HCT116 (cell line): ENCODE measurements at places on chromosomes 12 and 14.

GRCh38 chr12:2691006-2691344 is 103.8 kb upstream of the FKBP4 start:
- no peak for DNase-seq

DNA sequence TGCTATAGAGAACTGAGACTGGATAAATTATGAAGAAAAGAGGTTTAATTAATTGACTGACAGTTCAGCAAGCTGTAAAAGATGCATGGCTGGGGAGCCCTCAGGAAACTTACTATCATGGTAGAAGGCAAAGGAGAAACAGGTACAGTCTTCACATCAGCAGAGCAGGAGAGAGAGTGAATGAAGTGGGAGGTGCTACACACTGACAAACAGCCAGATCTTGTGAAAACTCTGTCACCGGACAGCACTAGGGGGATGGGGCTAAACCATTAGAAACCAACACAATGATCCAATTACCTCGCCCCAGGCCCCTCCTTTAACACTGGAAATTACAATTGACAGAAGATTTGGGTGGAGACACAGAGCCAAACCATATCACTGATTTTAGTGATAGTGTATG is 682.4 kb downstream of the SLC16A7 start:
- no peak for DNase-seq

- DNase-seq, result no peak
These were observed 125.1 kb upstream of the TSPAN8 start for GRCh38 chr12:71282925-71283324.

DNA sequence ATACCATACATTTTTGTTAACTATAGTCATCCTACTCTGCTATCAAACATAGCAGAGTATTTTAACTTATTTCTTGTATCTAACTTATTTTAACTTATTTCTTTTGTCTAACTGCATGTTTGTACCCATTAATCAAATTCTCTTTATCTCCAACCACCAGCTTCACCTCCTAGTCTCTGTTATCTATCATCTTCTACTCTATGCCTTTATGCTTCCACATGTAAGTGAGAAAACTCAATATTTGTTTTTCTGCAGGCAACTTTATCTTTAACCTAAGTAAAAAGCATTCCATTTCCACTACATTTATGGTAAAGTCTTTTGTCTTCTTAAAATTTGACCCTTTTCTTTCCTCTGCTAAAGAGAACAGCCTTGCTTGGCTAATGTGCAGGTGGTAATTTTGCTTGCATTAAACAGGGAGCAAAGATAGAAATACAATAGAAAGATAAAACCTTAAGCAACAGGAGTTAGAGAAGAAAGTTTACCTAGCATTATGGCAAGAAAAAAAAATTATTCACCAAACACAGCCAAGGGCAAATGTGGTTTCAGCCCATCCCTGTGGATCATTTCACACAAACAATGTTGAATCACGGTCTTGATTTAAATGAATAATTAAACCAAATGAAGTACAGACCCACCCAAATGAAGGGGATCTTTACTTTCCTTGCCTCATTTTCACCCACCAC is 110.9 kb upstream of the TSPAN8 start:
- DNase-seq, result no peak

DNA sequence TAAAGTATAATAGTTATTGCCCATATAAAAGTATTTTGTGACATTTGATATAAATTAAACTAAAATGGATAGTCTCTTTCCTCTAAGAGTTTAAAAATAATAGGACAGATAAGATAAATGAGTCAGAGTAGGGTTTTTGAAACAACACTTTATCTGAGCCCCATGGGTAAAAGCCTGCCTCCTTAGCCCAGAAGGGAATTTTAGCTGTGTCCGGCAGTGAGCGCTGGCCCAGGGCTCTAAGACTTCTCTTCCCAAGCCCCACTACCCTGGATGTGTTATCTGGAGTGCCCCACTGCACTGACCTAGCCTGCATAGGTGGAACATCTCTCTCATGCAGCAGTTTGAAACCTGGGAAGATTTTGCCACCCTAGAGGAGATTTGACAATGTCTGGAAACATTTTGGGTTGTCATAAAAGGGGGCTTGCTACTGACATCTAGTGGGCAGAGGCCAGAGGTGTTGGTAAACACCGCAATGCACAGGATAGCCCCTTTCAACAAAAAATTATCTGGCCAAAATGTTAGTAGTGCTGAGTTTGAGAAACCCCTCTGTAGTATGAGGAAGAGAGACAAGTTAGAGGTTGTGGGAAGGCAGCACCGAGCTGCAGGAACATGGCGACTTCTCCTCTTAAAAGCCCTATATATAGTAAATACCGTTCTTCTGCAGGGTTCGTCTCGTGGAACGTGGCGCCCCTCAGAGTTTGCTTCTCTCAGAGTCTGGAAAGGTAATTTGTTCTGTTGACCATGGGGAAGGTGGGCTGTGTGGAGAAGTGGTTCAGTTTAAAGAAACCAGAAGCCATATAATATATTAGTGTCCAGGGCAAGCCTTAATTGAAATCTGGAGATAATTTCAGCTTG is 29.3 kb upstream of the ATF1 start:
- DNase-seq, result peak; percentile 6

GRCh38 chr12:62834971-62835547 is 99.9 kb downstream of the PPM1H start:
- DNase-seq, result peak; percentile 24

DNA sequence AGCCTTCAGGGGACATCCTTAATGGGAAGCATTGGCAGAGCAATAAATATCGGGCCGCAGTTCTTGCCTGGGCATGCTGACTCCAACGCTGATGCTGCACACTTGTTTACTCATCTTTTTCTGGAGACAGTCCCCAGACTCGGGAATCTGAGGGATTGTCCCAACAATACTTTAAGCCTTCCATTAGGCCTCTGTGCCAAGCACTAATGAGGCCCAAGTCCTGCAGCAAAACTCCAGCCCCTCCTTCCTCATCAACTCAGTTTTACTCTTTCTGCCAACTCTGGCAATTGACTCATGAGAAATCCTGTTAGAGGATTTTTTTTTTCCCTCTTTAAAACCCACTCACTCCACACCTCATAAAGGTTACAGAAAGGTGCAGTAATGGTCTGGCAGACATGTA is 233.4 kb upstream of the PELI2 start:
- no peak for DNase-seq

DNA sequence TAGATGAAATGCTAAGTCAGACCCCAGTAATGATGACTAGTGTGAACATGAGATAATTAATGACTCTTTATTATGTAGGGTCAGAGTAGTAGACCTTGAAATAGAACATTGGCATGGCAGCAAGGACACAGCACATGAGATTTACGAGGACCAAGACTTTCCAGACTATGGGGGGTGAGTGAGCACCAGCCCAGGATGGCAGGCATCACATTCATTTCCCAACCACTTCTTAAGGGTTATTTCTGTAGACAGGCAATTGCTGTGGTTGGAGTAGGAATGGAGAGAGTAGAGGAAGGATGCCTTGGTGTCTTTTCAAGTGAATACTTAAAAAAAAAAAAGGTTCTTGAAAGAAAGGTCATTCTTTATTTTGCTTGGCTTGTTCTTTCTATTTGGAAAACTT is 189.4 kb upstream of the DYRK2 start:
- DNase-seq, result no peak

GRCh38 chr12:5620896-5621295 is 189.0 kb downstream of the NTF3 start:
- no peak for DNase-seq

DNA sequence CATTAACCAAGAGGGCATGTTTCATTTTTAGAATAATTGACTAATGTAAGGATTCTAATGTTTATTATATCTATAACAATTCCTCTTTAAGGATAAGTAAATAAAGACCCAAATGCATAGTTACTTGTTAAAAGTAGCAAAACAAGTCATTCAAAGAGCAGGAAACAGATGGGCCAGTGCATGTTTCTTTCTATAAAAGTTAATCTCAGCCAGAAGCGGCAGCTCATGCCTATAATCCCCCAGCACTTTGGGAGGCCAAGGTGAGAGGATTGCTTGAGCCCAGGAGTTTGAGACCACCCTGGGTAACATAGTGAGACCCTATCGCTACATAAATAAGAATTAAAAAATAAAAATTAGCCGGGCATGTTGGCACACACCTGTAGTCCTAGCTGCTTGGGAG is 391.0 kb upstream of the RGS6 start:
- no peak for DNase-seq

- no peak for DNase-seq
These were observed 29.5 kb upstream of the EVL start for GRCh38 chr14:100035700-100036099.

DNA sequence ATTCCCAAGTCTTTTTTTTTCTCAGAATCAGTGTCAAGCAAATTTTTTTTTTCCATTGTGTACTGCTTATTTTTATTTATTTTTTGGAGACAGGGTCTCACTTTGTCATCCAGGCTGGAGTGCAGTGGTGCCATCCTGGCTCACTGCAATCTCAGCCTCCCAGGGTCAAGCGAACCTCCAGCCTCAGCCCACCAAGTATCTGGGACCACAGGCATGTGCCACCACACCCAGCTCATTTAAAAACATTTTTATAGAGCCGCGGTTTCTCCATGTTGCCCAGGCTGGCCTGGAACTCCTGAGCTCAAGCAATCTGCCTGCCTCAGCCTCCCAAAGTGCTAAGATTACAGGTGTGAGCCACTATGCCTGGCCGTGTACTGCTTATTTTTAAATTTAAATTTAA is 68.1 kb downstream of the TBC1D30 start:
- DNase-seq, result no peak

- DNase-seq, result no peak
These were observed 2.4 kb upstream of the COX16 start for GRCh38 chr14:70361893-70362292.

GRCh38 chr14:87199381-87199780 is 793.6 kb downstream of the GALC start:
- DNase-seq, result no peak

DNA sequence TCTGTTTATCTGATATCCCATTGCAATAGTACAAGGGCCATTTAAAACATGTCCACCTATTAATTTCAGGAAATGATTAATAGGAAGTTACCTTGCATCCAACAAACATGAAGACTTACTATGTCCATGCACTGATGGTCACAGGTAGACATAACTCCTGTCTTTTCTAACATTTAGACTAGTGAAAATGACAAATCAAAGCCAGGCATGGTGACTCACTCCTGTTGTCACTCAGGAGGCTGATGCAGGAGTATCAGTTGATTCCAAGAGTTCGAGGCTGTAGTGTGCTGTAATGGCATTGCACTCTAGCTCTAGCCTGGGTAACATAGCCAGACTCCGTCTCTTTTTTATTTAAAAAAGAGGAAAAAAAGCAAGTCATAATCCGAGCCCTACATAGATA is 14.8 kb downstream of the HSP90B1 start:
- DNase-seq, result no peak

DNA sequence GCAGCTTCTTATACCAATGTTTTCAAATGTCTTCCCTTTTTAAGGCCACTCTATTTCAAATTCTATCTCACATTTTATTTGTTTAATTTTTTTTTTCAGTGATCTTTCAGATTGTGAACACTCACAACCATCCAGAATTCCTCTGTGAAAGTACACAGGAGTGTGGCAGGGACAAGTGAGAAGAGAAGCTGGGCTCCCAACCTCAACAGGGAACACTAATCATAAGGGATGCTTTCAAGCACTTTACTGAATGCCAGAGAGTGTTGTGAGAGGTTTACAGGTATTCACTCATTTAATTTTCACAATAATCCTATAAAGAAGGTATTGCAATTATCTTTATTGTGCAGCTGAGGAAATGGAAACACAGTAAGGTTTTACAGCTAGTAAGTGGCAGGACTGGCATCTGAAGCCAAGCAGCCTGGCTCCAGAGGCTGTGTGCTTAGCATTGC is 60.1 kb upstream of the PYGL start:
- no peak for DNase-seq

- peak; percentile 57 for DNase-seq
These were observed 10.3 kb downstream of the ACVR1B start for GRCh38 chr12:51961834-51962233.

- no peak for DNase-seq
These were observed 136.4 kb downstream of the CEP128 start for GRCh38 chr14:80805136-80805535.

DNA sequence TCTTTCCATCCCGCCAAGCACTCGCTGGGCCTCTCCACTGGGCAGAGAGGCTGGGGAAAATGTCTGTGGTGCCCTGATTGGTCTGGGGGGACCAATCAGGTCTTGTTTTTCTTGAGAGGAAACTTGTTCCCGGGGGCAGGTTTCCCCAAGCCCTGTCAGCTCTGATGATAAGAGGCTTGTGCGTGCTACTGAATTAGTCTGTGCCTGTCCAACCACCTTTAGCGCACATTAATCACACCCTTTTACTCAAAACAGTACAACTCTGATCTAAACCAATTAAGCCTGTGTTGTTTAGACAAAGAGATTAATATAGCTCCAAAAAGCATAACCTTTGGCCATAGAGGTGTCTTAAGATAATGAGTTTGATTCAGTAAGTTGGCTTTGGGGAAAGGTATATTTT is 580.4 kb downstream of the VRK1 start:
- DNase-seq, result no peak

- DNase-seq, result no peak
These were observed 10.3 kb downstream of the TTC7B start for GRCh38 chr14:90805662-90806540.

DNA sequence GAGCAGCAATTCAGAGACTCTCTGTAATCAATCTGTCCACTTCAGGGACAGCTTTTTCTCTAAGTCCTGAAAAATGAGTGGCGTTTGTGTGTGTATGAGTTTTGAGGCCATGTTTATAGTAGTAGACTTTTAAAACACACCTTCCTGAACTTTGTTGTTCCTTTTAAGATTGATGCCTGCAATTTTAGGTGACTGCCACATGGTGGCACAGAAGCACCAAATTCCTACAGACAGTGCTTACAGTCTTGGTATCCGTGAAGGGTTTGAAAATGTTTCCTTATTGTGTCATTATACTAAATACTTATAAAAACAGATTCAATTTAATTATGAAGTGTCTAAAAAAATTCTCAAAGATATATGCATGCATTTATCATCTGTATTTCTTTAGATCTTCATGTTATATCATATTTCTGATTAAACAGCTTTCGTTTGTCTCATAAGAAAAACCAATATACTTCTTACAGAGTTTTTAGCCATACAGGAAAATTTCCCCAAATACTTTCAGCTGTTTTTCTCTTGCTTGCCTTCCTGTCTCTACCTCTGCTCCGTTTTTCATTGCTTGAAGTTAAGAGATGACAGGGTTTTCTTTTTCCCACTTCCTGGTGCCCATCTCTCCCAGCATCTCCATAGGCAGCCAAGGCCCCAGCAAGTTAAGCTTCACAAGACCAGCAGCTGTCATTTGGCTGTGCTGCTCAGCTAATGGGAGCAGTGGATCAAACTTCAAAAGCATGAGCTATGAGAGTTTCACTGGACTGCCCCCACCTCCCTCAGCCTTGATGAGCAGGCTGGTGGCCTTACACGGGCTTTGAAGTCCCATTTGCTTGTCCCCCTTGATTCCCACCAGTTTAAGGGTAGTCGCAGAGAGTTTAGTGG is 259.6 kb downstream of the AKAP6 start:
- DNase-seq, result peak; percentile 16

GRCh38 chr14:104253901-104254353 is 115.5 kb downstream of the KIF26A start:
- DNase-seq, result no peak

- no peak for DNase-seq
These were observed 44.8 kb upstream of the NR2C1 start for GRCh38 chr12:95118138-95118787.
